H4 (cell line): ENCODE measurements at places on chromosomes 4 and X. TPM values are rescaled to one million over a fixed set of nuclear protein-coding genes. Genes with fewer than 3 reads are reported as not detected.
A peak's percentile ranks its signal among the peaks of the same experiment; 100 is the strongest.

GRCh38 chr4:74156521-74156920, 1.4 kb upstream of the MTHFD2L start:
- DNase-seq: no peak

DNA sequence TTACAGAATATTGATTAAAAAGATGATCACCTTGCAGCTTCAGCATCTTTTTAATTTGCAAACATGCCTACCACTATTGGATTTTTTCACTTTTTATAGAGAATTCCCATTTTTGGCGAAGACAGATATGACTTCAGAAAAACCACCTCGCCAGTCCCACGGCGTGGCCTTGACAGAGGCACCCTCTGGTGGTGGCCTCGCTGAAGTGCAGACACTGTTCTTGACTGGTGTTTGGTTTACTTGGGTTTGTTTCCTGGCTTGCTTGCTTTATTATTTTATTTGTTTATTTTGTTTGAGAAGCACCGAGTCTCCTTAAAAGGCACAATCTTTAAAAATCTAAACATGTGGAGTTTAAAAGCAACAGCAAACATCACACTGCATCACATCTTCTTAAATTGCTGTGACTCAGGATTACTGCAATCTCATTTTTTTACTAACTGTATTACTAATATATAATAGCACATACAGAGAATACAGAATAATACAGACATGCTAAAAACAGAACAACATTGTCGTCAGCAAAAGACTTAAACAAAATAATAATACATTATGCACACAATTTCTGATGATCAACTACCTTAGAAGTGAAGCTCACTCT, 13.1 kb upstream of the AMTN start:
- peak; percentile 47 for DNase-seq

GRCh38 chrX:40097504-40098263, at the start of gene BCOR:
Gene BCOR, minus strand, starts transcription at chrX:40097958. Its CDS starts 20,029 bp downstream, at chrX:40077929.
- peak; percentile 61 for DNase-seq

- no peak for DNase-seq
Observed at GRCh38 chrX:9662148-9662547, 103.5 kb downstream of the GPR143 start.

DNA sequence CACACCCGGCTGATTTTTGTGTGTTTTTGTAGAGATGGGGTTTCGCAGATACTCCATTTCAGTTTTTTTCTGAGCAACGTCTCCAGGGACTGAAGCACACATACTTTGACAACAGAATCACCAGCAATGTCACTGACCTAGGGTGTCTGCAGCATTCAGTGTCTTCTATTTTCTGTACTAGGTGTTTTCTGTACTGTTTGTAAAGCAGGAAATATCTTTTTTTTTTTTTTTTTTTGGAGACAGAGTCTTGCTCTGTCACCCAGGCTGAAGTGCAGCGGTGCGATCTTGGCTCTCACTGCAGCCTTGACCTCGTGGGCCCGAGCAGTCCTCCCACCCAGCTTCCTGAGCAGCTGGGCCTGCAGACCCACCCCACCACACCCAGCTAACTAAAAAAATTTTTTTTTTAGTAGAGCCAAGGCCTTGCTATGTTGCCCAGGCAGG, 8.9 kb downstream of the ADD1 start:
- DNase-seq: no peak

DNA sequence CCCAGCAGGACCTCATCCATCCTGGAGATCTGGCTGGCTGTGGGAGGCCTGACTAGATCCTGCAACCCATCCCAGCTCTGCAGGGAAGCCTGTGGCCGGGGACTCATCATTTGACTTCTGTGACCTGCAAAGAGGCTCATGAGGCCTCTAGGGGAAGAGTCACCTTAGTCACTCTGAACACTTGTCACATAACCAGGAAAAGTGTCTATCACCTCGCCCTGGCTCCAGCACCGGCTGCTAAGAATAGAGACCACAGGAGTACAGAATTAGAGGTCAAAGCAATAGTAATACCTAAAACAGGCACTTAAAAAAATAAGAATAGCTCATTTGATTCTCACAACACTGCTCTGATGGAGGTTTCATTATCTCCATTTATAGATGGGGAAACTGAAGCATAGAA, 3.8 kb upstream of the NSG1 start:
- DNase-seq: no peak

PTCHD1 gene
- total RNA-seq: 0.52 and 3.0 TPM in 2 replicates

GRCh38 chr4:120403296-120403695, 336.6 kb upstream of the MAD2L1 start:
- DNase-seq: no peak

GPR82 gene
- not detected in 2 replicates for total RNA-seq

DNA sequence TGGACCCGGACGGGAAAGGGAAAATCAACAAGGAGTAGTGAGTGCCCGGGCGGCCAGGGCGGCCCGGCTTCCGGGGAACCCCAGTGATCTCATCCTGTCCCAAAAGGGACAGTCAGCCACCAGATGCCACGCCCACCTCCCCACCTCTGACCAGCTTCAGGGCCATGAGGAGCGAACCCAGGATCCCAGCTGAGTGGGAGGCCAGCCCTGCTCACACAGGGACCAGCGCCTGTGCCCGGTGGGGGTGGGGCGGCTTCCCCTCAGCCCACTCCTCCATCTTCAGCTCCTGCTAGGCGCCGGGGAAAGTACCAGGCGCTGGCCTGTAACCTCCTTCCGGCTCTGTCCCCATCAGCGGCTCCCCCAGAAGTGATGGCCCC, 6.2 kb downstream of the MYL5 start:
- no peak for DNase-seq

NCAPG gene
- 42.6 and 48.4 TPM in 2 replicates for total RNA-seq

DNA sequence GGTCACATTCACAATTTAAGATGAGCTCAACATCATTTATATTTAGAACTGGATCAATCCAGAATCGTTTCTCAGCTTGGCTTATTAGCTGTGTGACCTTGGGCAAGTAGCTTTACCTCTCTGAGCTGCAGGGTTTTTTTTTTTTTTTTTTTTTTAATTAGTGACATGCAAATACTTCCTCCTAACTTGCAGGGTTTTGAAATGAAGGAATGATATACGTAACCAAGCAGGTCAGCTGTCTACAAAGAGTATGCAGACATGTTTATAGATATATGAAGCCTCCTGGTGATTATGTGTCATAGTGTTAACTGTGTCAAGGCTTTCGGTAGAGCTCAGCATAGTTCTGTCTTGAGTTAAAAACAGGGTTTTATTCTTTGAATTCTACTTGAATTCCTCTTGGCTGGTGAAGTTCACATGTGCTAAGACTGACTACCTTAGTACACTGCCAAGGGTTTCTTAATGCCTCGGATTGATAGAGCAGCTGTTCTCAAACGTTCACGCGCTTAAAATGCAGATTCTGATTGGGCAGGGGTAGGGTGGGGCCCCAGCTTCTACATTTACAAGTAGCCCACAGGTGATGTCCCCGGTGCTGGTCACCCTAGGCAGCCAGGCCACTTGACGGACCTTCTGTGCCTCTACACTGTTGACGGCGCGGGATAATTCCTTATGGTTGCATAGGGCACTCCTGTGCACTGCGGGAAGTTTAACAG, 654 bp upstream of the STS start:
- DNase-seq: no peak

DNA sequence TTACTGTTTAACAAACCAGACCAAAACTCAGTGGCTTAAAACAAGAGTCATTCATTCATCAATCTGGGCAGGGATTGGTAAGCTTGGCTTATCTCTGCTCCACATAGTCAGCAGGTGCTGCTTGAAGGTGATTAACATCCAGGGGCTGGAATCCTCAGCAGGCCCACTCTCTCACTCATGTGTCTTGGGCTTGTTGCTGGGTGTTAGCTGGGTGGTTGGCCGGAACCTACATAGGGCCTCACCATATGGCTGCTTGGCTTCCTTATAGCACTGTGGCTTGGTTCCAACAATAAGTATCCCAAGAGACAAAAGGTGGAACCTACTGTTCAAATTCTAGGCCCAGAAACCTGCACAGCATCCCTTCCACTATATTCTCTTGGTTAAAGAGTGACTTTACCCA, 125.0 kb downstream of the RASGEF1B start:
- DNase-seq: no peak

- no peak for DNase-seq
Observed at GRCh38 chr4:100929135-100929534, 411.3 kb upstream of the EMCN start.

GRCh38 chrX:151912780-151913179, at the start of gene MAGEA4:
Gene MAGEA4, plus strand, starts transcription at chrX:151912889. Its CDS starts 10,776 bp downstream, at chrX:151923665.
- no peak for DNase-seq

DNA sequence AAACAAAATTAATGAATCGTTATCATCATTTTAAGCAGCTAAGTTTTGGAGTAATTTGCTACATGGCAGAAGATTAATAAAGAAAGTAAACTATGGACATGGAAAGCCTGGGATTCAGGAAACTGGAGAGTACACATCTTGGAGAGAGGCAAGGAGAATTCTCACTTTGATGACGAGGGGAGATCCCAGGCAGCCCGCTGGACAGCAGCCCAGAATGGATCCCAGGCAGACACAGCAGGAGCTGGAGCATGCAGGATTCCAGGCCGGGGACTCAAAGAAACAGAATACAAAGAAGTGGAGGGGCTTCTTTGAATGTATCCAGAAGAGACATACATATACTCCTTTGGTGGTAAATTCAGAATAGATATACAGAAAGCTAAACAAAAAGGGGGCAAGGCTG, 118.0 kb upstream of the ATP6AP2 start:
- no peak for DNase-seq

ASMT gene
- total RNA-seq: not detected in 2 replicates

USP17L24 gene
- not detected in 2 replicates for total RNA-seq

GRCh38 chr4:68062501-68062900, 67.2 kb downstream of the TMPRSS11F start:
- DNase-seq: no peak

DNA sequence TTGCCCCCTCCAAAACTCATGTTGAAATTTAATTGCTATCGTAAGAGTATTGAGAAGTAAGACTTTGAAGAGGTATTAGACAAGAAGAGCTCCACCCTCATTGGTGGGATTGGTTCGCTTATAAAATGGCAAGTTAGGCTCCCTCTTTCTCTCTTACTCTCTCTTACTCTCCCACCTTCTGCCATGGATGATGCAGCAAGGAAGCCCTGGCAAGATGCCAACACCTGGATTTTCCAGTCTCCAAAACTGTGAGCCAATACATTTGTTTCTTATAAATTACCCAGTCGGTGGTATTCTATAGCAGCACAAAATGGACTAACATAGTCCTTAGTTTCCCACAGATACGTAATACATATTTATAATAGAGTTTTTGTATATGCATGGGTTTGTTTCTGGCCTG, 119.4 kb downstream of the DDIT4L start:
- DNase-seq: no peak
